Bronchial epithelial cell (primary cell): ENCODE measurements at places on chromosomes 7 and 10. TPM values are rescaled to one million over a fixed set of nuclear protein-coding genes. Genes with fewer than 3 reads are reported as not detected.

- DNase-seq = no peak
These were observed 43.2 kb downstream of the AKR1B1 start for GRCh38 chr7:134415700-134416099.

DNA sequence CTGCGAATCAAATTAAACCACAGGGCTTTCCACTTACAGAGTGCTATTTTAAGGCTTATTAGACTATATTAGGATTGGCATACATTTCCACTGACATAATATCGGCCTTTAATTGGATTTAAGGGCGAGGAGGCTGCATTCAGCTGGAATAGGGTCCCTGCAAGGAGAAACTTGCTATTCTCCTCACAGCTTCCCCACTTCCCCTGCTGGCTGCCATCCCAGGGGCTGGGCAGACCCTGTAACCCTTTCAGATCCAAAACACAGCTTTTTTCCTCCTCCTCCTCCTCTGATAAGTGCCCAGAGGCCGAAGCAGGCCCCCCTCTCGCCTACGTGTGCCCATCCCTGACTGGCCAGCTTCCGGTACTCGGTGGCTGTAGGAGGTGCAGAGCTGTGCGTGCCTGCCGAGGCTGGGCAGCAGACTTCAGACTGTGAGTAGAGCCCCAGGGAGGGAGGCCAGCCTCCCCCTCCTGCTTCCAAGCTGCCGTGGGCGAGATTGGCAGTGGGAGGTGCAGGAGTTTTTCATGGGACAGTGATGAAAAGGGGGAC lies 224.2 kb downstream of the PLXNA4 start:
- no peak for DNase-seq

DNA sequence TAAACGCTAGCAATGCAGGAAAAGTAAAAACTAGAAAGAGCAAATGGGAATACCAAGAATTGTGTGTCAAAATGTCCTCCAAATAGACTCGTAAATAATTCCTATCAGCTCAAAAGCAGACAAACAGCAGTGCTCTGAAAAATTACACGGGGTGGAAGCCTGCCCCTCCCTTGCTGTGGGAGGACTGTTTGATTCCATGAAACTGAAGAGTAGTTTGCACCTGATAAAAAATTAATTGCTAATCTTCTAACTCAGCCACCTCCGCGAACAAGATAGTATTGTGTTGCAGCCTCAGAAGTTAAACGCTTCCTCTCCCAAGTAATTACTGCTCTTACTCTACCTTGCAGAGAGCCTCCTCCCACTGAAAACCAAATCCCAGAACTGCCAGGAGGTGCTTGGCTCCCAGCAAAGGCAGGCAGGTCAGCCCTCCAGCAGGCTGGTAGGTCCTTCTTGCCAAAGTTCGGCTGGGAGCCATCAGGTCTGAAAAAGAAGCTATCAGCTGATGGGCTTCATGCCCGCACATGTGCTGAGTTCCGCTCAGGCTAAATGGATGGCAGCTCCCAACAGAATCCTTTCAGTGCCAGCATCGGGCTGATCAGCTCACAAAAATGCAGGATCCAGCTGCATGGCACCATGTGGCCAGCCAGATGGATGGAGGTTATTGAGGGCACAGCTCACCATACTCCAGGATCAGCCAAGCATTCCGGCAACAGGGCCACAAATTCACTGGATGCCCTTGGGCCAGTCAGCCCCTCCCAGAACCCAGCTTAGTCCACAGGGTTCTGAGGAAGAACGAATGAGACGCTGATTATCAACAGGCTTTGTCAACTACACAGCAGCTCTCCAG lies 37.1 kb downstream of the MAD1L1 start:
- no peak for DNase-seq

GRCh38 chr10:50260791-50261281 lies 9.5 kb upstream of the ASAH2 start:
- peak; percentile 14 for DNase-seq

ITPRID1 gene
- not detected in 2 replicates for total RNA-seq

ZKSCAN5 gene
- 10.3 and 10.5 TPM in 2 replicates for total RNA-seq

GRCh38 chr7:120724448-120724847 lies 133.5 kb downstream of the TSPAN12 start:
- DNase-seq = no peak

DNA sequence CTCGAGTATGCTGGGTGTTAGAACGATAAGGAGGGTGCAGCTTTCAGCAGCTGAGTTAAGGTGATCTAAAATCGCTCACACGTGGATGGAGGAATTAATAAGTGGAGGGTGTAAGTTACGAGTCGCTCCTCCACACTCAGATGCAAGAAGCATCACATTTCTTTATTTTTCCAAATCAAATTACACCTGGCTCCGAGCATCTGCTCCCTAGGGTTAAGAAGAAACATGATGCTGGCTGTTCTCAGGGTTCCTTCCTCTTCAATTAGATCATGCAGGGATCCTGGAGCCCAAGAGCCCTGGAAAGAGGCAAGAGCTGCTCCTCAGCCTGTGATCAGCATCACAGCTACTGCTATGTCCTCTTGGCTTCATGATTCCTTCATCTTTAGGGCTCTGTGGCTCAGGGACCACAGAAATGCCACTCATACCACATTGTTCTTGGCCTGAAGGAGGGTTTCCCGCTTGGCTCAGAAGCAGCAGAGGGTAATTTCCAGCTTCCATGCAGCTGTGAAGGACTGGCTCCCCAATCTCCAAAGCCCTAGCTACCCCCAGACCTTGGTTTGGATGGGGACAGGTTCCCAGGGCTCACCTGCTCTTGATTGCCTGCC lies 235.9 kb upstream of the ZNF32 start:
- no peak for DNase-seq

HOXA5 gene
- not detected in 2 replicates for total RNA-seq

STEAP4 gene
- total RNA-seq = 3.5 and 3.9 TPM in 2 replicates

SPDYE2B gene
- total RNA-seq = not detected in 2 replicates

DNA sequence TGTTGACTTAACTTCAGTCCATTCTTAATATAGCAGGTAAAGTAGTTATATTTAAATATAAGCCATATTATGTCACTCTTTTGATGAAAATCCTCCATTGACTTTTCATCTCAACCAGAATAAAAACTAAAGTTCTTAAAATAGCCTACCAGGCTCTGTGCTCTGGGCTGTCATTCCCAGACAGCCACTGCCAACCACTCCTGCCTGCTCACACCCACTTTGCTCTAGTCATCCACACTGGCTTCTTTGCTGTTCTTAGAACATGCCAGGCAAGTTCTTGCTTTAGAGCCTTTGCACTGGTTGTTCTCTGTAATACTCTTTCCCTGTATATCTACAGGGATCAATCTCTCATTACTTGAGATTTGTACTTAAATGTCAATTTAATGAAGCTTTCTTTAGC lies 80.6 kb downstream of the ZEB1 start:
- peak; percentile 29 for DNase-seq

- no peak for DNase-seq
These were observed 9.2 kb downstream of the GDF2 start for GRCh38 chr10:47331491-47331890.

ANLN gene
- 1.2 and 2.4 TPM in 2 replicates for total RNA-seq

DNA sequence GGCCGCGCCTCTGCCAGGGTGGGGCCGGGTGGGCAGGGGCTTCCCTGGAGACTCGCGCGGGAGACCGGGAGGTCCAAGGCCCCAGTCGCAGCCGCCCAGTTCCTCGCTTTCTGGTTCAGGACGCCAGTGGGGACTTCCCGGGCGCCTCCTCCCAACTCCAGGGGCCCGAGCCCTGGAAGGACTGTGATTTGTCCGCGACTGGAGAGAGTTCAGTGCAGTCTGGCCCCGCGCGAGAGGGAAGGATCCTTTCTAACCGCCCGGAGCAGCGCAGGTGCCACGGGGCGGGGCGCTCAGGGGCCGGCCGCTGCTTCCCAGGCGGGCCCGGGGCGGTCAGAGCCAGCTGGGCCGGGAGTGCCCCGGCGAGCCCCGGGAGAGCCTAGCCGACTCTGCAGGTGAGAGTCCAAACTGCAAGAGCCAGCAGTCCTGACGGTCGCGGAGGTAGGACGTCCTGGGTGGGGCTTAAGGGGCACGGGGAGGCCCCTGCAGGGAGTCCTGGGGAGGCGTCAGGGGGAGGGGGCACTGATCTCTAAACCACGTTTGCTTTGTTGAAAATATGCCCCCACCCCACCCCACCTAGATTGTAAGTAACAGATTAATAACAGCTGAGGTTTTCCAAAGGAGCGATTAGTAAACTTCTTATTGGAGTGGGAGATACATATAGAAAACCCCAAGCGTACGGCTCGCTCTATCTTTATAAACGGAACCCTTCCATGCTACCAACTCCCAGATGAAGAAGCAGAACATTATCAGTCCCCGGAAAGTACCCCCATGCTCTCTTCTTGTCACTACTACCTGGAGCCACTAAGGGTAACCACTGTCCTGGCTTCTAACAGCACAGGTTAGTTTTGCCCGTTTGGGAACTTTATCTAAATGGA lies 8.2 kb downstream of the NKX2-3 start:
- DNase-seq = no peak

GRCh38 chr10:44242826-44243225 lies 142.1 kb downstream of the CXCL12 start:
- no peak for DNase-seq

JCAD gene
- total RNA-seq = under 0.01 TPM in 1 of 2 replicates, not detected in the other
